ENCODE measurements at places on chromosomes 4 and X. TPM values are rescaled to one million over a fixed set of nuclear protein-coding genes. Genes with fewer than 3 reads are reported as not detected.

- no peak overlapping the region for H3K27ac ChIP-seq
- no peaks in the 10 kb centered on the region for H3K27me3 ChIP-seq
- H3K4me1 ChIP-seq, result no peaks in the 10 kb centered on the region
- no peaks in the 10 kb centered on the region for H3K36me3 ChIP-seq
Measured at GRCh38 chr4:177952723-177953122, 510.5 kb upstream of the AGA start.

DNA sequence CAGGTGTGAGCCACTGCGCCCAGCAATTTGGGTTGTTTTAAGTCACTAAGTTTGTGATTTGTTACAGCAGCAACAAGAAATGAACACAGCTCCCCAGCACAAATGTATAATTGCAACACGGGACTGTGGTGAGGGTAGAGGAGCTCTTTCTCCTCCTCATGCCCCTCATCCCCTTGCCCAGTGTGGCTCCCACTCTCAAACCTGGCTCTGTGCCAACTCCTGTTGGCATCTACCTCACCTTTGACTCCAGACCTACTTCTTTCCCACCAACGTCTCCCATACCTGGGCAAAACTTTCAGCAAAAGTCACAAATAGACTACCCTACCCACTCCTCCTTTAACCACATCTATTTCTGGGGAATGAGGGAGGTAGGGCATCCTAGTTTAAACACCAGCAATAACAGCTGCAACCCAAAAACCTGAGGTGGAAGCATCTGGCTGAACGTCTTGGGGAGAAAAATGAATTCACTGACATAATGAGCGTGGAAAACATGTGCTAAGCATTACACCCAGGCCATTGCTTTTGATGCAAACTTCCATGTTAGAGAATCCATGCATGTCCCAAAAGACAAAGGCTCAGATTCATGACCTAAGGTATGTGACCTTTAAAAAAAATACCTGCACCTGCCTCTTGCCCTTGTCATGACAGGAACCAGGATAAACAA is 19.2 kb downstream of the LNX1 start:
- H3K27me3 ChIP-seq, result no peaks in the 10 kb centered on the region
- no peak overlapping the region for H3K4me3 ChIP-seq
- no peaks in the 10 kb centered on the region for H3K4me1 ChIP-seq
- H3K36me3 ChIP-seq, result no peaks in the 10 kb centered on the region
- no peak overlapping the region for H3K27ac ChIP-seq

- H3K4me3 ChIP-seq, result no peak overlapping the region
- DNase-seq, result no peak
- H3K36me3 ChIP-seq, result no peaks in the 10 kb centered on the region
- H3K27me3 ChIP-seq, result peaks cover 39% of the 10 kb centered on the region
- H3K27ac ChIP-seq, result no peak overlapping the region
Measured at GRCh38 chr4:184792334-184792733, 33.4 kb downstream of the ACSL1 start.

DNA sequence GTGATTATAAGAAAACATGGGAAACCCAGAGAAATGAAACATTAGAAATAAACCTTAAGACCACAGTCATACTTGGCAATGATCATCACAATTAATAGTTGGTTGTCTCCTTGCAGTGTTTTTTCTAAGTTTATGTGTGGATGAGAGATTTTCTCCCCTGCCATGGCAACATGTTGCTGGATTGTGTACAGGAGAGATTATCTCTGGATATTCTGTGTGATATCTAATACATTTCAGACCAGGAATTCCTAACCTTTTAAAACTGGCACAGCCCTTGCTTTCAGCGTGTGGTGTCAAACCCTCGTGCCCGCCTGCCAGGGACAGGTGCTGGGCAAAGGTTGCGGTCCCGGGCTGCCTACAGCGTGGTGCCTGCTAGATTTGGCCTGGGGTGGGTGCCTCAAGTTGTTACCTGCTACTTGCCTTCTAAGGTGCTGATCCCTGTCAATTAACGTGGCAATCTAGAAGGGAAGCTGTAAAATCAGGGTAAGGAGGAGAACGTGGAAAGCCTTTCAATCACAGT is 100.5 kb downstream of the TMEM131L start:
- no peak overlapping the region for H3K4me3 ChIP-seq
- peaks cover under 1% of the 10 kb centered on the region for H3K36me3 ChIP-seq
- DNase-seq, result no peak
- H3K27ac ChIP-seq, result no peak overlapping the region
- H3K27me3 ChIP-seq, result no peaks in the 10 kb centered on the region
- peaks cover 16% of the 10 kb centered on the region for H3K4me1 ChIP-seq

DNA sequence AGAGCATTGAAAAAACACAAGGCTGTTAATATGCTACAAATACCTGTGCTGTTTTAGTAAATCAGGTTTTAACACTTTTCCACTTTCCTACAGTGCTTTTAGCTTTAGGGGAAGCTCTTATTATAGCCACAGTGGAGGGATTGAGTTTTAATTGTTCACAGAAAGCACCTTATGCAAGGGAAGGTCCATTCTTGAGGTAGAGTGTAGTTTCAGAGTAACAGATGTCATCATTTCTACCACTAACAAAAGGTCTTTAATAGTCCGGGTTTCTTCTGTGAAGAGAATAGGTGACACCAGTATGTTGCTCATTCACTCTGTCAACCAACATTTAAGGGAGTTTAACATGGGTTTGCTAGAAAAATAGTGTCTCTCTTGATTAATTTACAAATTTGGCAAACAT is 104.4 kb downstream of the STIM2 start:
- no peak for DNase-seq
- peaks cover 10% of the 10 kb centered on the region for H3K4me1 ChIP-seq
- H3K36me3 ChIP-seq, result no peaks in the 10 kb centered on the region
- H3K4me3 ChIP-seq, result no peak overlapping the region
- H3K27me3 ChIP-seq, result no peaks in the 10 kb centered on the region
- H3K27ac ChIP-seq, result no peak overlapping the region

GRCh38 chr4:7867701-7868435 is 71.8 kb downstream of the AFAP1 start:
- H3K27ac ChIP-seq, result no peak overlapping the region
- DNase-seq, result no peak
- H3K36me3 ChIP-seq, result no peaks in the 10 kb centered on the region

DNA sequence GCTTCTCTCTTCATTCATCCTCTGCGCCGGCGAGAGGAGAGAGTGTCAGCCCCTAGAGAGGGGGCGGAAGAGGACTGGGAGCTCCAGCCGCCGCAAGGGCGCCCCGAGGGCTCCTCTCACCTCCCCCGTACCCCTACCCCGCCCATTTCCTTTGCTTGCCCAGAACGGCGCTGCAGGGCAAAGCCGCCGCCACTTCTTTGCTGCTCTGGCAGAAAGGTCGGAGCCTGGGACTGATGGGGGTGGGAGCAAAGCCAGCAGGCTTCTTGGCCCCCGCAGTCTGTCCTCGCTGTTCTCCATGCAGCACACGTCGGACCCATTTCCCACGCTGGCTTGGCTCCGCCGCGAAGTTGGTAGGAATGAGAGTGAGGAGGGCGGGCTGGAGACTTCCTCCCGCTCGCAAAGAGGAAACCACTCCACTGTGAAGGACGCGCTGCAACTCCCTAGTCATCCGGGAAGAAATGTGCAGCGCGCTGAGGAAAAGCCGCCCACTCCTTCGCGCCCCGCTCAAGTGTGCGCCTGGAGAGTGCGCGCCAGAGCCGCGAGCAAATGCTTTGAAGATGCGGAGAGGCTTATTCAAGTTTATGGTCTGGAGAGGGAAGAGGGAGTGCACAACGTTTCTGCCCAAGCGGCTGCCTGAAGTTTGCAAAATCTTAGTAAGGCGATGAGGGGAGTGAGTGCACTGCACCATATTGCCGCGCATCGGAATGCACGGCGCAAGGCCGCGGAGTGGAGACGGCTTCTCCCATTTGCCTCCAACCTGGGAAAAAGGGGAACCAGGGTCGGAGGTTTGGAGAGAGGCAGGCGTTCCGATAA is 2.8 kb upstream of the PCDH7 start:
- H3K36me3 ChIP-seq, result no peaks in the 10 kb centered on the region
- H3K27me3 ChIP-seq, result peaks cover 27% of the 10 kb centered on the region
- H3K4me1 ChIP-seq, result peaks cover 6% of the 10 kb centered on the region
- peak; percentile 85 for DNase-seq

DNA sequence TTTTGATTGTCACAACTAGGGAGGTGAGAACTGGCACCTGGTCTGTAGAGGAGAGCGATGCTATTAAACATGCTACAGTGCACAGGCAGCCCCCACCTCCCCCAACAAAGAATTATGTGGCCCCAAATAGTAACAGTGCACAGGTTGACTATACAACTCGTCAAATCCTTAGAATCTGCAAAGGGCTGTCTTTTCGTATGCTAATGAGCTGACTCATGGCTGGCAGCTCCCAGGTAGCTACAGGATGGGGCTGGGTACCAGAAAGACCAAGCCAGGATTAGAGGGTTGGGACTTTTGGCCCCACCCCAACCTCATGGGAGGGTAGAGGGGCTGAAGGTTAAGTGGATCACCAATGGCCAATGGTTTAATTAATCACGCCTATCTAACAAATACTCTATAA is 104.7 kb upstream of the SORBS2 start:
- DNase-seq, result no peak
- no peaks in the 10 kb centered on the region for H3K36me3 ChIP-seq
- peaks cover 2% of the 10 kb centered on the region for H3K4me1 ChIP-seq
- no peak overlapping the region for H3K27ac ChIP-seq
- H3K27me3 ChIP-seq, result no peaks in the 10 kb centered on the region

DNA sequence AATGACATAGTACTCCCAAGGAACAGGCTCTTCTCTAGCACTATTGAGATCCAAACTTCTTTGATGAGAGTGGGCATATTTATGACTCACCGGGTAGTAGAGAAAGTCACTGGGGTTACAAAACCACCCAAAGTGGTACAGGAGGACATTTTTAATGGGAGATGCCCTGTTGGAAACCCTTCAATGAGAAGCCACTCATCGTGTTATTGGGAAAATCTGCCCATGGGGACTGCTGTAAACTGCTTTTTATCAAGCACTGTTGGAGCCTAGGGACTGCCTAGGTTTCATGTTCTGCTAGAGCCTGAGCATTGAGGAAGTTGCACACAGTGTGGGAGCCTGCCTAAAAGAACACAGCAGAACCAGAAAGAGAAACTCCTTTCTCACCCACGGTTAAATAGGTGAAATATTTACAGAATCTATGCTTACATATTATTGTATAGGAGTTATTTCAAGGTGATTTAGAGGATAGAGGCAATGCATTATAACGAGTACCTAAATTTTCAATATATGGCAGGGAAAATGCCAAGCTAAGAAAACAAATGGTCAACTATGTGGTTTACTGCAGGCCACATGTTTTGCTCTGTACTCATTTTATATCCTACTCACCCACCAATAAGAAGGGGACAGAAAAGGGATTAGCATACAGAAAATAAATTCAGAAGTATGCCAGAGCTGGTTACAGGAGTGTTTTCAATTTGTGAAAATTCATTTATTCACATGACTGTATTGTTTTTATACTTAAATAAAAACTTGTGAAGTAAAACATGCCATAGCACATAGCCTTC is 559.1 kb downstream of the FSTL5 start:
- no peaks in the 10 kb centered on the region for H3K27me3 ChIP-seq
- no peak overlapping the region for H3K4me3 ChIP-seq
- no peaks in the 10 kb centered on the region for H3K36me3 ChIP-seq
- H3K4me1 ChIP-seq, result no peaks in the 10 kb centered on the region
- no peak for DNase-seq

GRCh38 chr4:133154725-133155124 is 5.6 kb downstream of the PCDH10 start:
- no peak overlapping the region for H3K4me3 ChIP-seq
- peaks cover 6% of the 10 kb centered on the region for H3K4me1 ChIP-seq
- no peak overlapping the region for H3K27ac ChIP-seq
- H3K36me3 ChIP-seq, result no peaks in the 10 kb centered on the region
- peaks cover 48% of the 10 kb centered on the region for H3K27me3 ChIP-seq
- peak; percentile 42 for DNase-seq

- H3K27ac ChIP-seq, result no peak overlapping the region
- H3K4me1 ChIP-seq, result no peaks in the 10 kb centered on the region
Measured at GRCh38 chrX:44080083-44080482, 106.9 kb upstream of the NDP start.

- no peak overlapping the region for H3K27ac ChIP-seq
- H3K4me1 ChIP-seq, result no peaks in the 10 kb centered on the region
- H3K27me3 ChIP-seq, result no peaks in the 10 kb centered on the region
- H3K36me3 ChIP-seq, result no peaks in the 10 kb centered on the region
- no peak overlapping the region for H3K4me3 ChIP-seq
- DNase-seq, result no peak
Measured at GRCh38 chr4:138188406-138189084, 53.6 kb downstream of the SLC7A11 start.

- no peaks in the 10 kb centered on the region for H3K27me3 ChIP-seq
- no peak for DNase-seq
- no peak overlapping the region for H3K27ac ChIP-seq
- no peak overlapping the region for H3K4me3 ChIP-seq
Measured at GRCh38 chrX:15217161-15217560, 52.7 kb downstream of the ASB9 start.

DNA sequence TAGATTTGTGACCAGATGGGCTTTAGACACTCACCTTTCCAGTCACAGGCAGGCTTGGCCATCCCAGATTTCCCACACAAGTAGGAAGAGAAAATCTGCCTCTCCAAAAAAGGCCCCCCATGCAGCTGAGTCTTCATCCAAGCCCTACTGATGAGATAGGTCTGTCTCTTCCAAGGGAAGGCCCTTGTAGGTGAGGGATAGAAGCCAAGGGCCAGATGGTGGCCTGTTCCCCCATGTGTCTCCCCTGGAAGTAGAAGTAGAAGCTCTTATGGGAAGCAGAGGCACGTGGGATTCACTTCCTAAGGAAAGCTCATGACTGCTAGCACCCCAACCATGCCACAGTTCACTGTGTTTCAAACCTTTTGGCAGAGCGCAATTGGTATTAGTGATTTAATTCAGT is 81.5 kb downstream of the REPS2 start:
- no peaks in the 10 kb centered on the region for H3K36me3 ChIP-seq
- H3K27me3 ChIP-seq, result no peaks in the 10 kb centered on the region
- H3K27ac ChIP-seq, result no peak overlapping the region

- H3K27ac ChIP-seq, result no peak overlapping the region
- H3K36me3 ChIP-seq, result no peaks in the 10 kb centered on the region
- no peak for DNase-seq
Measured at GRCh38 chr4:185108185-185108584, 34.9 kb upstream of the SLC25A4 start.

GRCh38 chr4:98686847-98687246 is 28.4 kb upstream of the TSPAN5 start:
- H3K27ac ChIP-seq, result no peak overlapping the region
- H3K4me3 ChIP-seq, result no peak overlapping the region
- no peaks in the 10 kb centered on the region for H3K36me3 ChIP-seq

GRCh38 chr4:95676190-95676589 is 127.4 kb upstream of the UNC5C start:
- no peak overlapping the region for H3K27ac ChIP-seq
- DNase-seq, result no peak
- H3K4me1 ChIP-seq, result no peaks in the 10 kb centered on the region
- H3K27me3 ChIP-seq, result no peaks in the 10 kb centered on the region
- no peak overlapping the region for H3K4me3 ChIP-seq

The SLC16A2 gene
- 12.6 TPM for total RNA-seq

The RHOH gene
- total RNA-seq, result 11.2 TPM

The ZAR1 gene
- not detected for total RNA-seq

The FGF5 gene
- not detected for total RNA-seq

The GYG2 gene
- total RNA-seq, result 44.4 TPM

The XAGE2 gene
- total RNA-seq, result not detected

The NR3C2 gene
- total RNA-seq, result 0.73 TPM

The TCP11X2 gene
- 0.88 TPM for total RNA-seq

The IL21 gene
- total RNA-seq, result not detected

The RCHY1 gene
- 33.4 TPM for total RNA-seq

The VCX3A gene
- total RNA-seq, result 1.0 TPM

The HNRNPH2 gene
- 64.5 TPM for total RNA-seq

The BEND4 gene
- 9.6 TPM for total RNA-seq

The UBA6 gene
- 162 TPM for total RNA-seq

The SYNPO2 gene
- 0.09 TPM for total RNA-seq

All from neural progenitor cell (in vitro differentiated cells).